Stimulated activated CD4-positive, alpha-beta T cell treated with anti-CD3 and anti-CD28 coated beads, Interleukin-1b, Interleukin-23, amount 100 ng/mL, for 1 hour (primary cell): ENCODE measurements at places on chromosomes 13 and 19.

- DNase-seq: no peak
Measured at GRCh38 chr19:7819337-7819736, 10.7 kb upstream of the EVI5L start.

GRCh38 chr13:111007209-111007608 lies 92.3 kb upstream of the ANKRD10 start:
- no peak for DNase-seq

DNA sequence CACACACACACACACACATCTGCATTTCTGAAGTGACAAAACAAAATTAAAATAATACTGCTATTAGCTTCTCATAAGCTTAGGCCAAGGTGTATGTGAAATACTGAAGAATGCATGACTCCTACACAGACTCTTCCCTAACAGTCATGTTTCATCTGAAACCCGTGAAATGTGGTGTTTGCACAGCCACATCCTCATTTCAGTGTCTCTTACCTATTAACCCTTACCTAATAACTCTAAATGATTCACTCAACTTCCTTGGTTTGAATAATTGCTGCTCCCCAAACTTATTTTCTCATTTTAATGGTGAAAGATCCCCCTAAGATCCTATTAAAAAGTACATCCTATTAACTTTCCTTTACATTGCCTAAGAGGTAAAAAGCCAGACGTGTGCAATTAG lies 117.6 kb downstream of the MIPEP start:
- DNase-seq: no peak

GRCh38 chr13:51844862-51845573 lies at the start of gene TMEM272:
Gene TMEM272 (minus strand): TSS chr13:51845177. CDS start chr13:51838530, 6,647 bp downstream.
- DNase-seq: no peak

DNA sequence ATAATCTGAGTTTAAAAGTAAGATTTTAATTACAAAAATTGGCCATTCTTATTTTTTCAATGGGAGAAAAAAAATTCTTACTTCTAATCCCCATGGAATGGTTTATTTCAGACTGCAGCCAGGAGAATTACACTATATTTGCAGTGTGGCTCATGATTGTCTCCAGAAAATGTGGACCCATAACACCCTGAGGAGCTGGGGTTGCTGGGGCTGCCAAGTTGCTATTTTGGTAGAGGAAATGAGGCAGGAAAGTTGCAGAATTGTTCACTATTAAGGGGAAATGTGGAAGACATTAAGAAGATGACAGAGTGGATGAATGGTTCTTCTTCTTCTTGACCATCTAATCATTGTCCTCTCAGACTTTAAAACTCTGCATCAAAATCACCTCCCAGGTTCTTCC lies 4.6 kb upstream of the SCEL start:
- DNase-seq: no peak

- no peak for DNase-seq
Measured at GRCh38 chr13:89749888-89750287, 1597.6 kb upstream of the MIR17HG start.

DNA sequence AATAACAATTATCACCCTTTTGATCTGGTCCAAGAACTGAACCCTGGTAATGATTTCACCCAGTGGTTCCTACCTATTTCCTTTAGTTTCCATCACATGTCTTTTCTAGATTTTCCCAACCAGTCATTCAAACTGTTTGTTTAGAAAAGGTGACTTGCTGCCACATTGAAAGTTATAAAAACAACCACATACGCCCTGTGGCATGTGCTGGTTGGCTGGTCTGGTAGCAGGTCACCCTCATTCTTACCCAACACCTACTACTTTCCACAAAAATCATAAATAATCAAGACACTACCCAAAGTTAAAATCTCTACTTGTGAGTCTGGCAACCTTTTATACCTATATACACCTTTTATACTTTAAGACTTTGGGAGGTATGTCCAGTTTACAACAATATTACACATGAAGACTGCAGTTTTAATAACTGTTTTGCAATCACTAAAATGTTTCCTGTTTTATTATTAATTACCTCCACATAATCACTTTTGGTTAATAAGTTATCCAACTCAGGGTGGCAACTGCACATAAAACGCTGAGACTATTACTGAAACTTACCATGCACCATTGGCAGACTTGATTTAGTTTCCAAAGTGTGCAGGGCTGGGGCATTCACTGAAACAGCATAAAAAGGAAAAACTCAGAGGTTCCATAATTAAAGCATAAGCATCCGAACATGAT lies 38.9 kb downstream of the DZIP1 start:
- DNase-seq: no peak

- no peak for DNase-seq
Measured at GRCh38 chr13:23979361-23980159, 82.3 kb upstream of the C1QTNF9B start.

- no peak for DNase-seq
Measured at GRCh38 chr19:4473763-4474513, 1.8 kb downstream of the HDGFL2 start.

DNA sequence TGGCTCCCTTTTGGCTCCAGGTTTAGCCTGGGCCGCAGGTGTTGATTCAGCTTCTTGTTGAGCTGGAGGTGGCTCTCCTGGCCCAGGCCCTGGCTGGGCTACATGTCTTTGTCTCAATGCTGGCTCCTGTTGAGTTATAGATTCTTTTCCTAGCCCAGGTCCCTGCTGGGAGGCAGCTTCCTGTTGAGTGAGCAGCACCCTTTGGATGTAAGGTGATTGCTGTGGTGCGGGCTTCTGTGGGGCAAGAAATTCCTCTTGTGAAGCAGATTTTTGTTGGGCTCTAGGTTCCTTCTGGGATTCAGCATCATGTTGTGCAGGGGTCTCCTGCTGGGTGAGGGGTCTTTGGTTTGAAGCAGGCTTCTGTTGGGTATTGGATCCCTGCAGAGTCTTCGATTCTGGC lies 545 bp downstream of the LIPE start:
- no peak for DNase-seq

- no peak for DNase-seq
Measured at GRCh38 chr19:35816262-35816661, 3.6 kb upstream of the PRODH2 start.

- DNase-seq: no peak
Measured at GRCh38 chr13:23990455-23990854, 93.2 kb upstream of the C1QTNF9B start.

- no peak for DNase-seq
Measured at GRCh38 chr19:16429759-16430091, 42.0 kb downstream of the EPS15L1 start.

DNA sequence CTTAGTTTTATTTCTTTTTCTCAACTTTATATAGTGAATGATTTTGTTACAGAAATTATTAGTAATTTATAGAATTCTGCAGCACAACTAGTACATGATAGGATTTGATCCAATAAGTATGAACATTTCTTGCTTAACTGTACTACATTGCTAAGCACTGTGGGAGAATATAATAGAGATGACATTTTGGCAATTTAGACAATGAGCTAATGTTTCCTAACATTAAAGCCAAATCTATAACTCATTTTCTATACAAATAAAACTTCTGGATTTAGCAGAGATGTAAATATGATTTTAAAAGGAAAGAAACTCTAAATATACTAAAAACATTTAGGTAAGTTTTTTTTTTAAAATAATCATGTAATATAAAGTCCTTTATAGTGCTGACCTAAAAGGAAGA lies 87.3 kb downstream of the FNDC3A start:
- DNase-seq: no peak

- peak; percentile 48 for DNase-seq
Measured at GRCh38 chr19:48290771-48291488, 21.0 kb downstream of the ZNF114 start.

DNA sequence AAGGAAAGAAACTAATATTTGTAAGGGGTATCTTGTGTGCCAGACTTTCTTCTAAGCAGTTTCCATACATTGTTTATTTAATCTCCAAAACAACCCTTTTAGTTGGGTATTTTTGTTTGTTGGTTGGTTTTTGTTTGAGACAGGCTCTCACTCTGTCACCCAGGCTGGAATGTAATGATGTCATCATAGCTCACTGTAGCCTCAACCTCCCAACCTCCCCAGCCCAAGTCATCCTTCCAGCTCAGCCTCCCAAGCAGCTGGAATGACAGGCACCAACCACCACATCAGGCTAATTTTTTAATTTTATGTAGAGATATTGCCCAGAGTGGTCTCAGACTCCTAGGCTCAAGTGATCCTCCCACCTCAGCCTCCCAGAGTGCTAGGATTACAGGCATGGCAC lies 41.2 kb upstream of the LSM14A start:
- DNase-seq: no peak

- no peak for DNase-seq
Measured at GRCh38 chr13:44388427-44389059, 14.9 kb downstream of the SERP2 start.

- no peak for DNase-seq
Measured at GRCh38 chr13:75404726-75405125, 77.2 kb downstream of the TBC1D4 start.

GRCh38 chr13:52036037-52036436 lies 11.5 kb downstream of the UTP14C start:
- DNase-seq: no peak

GRCh38 chr13:109751477-109751876 lies 34.9 kb downstream of the IRS2 start:
- no peak for DNase-seq
